ENCODE measurements at places on chromosomes 12 and 14.

DNA sequence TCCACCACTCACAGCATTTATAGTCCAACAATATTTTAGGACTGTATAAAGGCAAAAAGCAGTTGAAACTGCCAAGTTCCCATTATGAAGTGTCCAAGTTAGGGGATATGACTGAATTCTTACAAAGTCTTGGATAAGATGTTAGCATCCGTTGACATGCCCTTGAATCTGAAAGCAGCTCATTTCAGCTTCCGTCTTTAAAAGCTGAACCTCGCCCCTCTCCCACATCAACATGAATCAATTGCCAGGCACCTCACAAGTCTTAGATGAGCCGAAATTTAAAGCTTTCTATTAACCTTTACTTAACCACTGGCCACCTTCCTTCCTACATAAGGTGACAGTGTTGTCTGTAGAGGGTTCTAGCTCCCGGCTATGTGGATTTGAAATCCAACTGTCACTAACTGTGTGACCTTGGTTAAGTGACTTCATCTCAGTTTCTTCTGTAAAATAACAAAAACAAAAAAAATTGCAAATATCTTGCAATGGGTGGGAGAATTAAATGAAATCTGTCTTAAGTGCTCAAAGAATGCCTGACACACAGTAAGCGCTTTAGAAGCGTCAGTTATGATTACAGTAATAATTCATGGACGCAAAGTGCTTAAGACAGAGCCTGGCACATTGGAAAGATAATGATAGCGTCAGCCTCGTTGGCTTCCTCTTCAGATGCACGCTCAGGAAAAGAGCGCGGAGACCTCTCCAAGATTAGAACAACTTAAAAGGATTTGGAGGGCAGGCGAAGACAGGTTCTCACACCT, 1.2 kb downstream of the PPP1CC start:
- DNase-seq, result peak; percentile 13

- no peak for DNase-seq
These were observed 501.8 kb downstream of the BCL11B start for GRCh38 chr14:98770151-98770550.

DNA sequence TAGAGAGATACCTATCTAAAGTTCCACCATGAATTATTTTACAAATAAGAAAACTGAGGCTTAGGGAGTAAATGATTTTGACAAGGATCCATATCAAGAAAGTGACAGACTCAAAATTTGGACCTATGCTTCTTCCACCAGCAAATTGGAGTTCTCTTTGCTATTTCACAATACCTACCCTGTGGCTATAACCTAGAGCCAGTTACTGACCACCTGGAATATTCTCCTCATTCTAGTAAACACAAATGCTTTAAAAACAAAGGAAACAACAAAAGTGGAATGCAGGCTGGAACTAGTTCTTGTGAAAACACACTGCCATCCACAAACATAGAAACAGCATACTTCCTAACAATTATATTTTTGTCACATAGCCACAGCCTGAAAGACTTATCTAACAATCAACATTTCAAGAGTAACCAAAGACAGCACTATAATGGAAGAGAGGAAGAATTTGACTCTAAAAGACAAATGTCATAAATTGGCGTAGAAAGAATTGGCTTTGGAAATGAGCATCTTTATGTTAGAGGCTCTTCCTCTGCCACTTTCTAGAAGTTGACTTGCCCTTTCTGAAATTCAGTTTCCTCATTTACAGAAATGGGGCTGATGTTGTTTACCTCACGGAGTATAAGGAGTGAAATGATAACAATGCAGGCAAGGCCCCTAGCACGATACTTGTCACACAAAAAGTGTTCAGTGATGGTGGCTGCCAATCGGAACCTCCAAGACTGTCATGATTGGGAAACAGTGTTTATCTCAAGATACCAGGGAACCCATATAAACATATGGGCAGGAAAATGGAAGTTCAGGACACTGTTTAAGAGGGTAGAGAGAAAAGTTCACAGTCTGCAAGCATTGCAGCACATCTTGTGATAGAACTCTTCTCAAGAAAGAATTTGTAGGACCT, 138.6 kb upstream of the LGR5 start:
- DNase-seq, result no peak

DNA sequence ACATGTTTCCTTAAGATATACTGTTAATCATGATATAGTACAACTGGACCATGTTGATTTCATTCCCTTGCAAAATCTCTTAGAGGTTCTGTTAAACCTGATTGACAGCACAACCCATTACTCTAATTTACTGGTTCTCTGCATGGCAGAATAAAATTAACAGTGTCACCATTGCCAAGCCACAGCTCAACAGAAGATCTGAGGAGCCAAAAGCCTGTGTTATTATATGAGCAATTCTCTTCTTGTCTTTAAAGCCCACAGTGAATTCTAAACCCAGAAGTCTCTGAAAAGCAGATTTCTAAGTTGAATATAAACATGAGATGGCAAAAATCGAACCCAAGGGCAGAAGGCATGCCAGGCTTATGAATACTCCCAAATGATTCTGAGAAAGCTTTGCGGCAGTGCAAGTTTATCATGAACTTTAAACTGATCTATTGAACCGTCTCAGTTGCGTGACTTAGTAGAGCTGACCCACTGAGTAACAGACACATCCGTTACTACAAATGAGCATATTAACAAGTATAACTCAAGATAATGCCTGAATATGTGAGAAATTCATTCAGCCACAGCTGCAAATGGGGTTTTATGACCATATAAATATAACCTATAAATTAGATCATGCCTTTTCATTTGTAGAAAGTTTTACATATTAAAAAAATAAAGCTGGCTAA, 78.2 kb downstream of the IPO8 start:
- no peak for DNase-seq

DNA sequence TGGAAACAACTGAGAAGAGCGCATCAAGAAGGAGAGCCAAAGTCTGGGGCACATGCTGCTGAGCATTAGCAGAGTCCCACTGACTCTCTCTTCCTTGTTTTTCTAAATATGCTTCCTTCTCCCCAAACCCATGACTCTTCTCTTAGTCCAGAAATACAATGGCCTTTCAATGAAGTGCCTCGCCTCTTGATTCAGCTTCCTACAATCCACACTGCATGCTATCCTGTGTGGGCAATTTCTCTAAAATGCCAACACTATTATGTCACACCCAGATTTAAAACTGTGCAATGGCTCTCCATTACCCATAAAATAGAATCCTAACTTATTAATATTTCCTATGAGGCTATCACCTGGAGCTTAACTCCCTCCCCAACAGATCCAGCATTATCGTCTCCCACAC, 198.6 kb downstream of the RPAP3 start:
- DNase-seq, result no peak

DNA sequence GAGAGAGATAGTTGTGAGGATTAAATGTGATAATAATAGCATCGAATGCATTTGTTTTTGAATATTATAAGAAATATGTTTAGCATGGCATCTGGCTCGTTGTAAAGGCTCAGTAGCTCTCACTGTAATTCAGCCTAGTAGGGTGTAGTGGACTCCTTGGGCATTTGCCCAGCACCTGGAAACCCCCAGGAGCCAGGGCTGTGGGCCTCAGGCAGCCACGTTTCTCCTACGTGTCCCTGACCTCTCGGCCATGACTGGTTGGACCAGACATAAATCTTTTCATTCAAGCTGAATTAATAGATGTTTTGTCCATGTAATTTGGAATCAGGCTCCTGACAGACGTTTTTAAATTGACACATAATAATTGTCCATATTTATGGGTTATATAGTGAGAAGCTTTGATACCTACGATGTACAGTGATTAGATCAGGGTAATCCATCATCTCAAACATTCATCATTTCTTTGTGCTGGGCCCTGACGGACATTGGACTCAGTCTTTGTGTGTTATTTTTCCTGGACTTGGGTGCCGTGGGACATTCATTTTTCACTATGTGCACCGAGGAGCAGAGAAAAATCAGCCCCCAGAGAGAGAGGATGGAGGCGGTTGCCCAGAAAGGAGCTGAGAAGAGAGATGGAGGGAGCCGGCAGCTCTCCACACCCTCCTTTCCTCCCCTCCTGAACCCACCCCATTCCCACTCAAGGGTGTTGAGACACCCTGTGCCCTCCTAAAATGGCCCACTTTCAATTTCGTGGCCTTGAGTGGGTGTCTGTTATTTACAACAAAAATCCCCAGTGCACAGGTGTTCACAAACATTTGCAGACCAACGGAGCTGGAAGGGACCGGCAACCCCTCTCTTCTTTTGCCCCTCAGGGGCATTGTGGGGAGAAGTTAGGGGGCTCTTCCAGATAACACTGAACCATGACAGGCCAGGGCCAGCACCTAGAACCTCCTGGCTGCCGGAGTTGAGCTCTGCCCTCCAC, 296.4 kb downstream of the DPF3 start:
- no peak for DNase-seq

GRCh38 chr12:102114212-102114611, 5.7 kb downstream of the NUP37 start:
- DNase-seq, result no peak
